Skeletal muscle cell (primary cell): ENCODE measurements at places on chromosomes 1 and 21.
A peak's percentile ranks its signal among the peaks of the same experiment; 100 is the strongest.

- DNase-seq, result no peak
These were observed 1.1 kb downstream of the FALEC start for GRCh38 chr1:150516616-150517015.

- DNase-seq, result no peak
These were observed 125.1 kb downstream of the MRPS6 start for GRCh38 chr21:34198231-34199120.

GRCh38 chr1:175521249-175522040 is 221.9 kb downstream of the TNR start:
- DNase-seq, result no peak

DNA sequence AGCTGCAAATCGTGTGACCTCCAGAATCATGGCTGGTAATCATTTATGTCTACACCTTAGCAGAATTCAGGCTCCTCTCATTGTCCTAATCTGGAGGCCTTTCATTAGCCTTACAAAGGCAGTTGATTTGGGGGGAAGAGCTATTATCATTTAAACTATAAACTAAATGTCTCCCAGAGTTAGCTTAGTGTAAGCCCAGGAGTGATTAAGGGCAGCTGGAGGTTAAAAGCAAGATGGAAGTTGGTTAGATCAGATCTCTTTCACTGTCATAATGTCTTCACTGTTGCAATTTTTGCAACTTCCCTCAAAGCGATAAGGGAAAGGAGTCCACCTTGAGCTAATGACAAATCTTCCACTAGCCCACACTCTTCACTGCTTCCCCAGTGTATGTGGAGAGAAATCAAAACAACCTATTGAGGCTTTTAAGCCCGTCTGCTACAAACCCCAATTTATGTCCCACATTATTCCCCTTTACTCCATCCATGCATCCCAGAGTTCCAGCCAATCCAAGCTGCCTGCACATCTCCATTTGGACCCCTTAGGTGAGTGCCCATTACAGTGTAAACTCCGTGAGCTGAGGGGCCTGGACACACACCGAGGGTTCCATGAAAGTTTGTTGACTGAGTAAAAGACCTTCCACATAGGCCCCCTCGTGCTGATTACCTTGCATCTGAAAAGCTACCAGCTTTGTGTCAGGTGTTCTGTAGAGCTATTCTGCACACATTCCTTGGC is 61.5 kb upstream of the KLHDC7A start:
- DNase-seq, result no peak

GRCh38 chr21:37532868-37533780 is 166.6 kb downstream of the DYRK1A start:
- DNase-seq, result no peak

- no peak for DNase-seq
These were observed 34.9 kb upstream of the GADD45A start for GRCh38 chr1:67650061-67650460.

DNA sequence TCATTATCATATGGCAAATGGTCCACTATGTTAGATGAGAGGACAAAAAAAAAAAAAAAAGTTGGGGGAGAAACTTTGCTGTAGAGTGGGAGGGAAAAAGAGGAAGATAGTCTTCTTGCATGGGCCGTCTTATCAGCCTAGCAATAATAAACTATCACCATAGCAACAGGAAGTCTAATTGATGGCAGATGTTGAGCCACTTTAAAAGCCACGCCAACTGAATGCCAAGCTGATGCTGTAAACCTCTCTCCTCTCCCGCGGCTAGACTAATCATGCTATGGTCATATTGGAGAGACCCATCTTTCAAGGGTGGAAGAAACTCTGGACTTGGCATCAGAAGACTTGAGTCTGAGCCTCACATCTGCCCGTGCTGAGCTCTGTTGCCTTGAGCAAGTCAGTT is 122.2 kb upstream of the HOOK1 start:
- DNase-seq, result peak; percentile 85

DNA sequence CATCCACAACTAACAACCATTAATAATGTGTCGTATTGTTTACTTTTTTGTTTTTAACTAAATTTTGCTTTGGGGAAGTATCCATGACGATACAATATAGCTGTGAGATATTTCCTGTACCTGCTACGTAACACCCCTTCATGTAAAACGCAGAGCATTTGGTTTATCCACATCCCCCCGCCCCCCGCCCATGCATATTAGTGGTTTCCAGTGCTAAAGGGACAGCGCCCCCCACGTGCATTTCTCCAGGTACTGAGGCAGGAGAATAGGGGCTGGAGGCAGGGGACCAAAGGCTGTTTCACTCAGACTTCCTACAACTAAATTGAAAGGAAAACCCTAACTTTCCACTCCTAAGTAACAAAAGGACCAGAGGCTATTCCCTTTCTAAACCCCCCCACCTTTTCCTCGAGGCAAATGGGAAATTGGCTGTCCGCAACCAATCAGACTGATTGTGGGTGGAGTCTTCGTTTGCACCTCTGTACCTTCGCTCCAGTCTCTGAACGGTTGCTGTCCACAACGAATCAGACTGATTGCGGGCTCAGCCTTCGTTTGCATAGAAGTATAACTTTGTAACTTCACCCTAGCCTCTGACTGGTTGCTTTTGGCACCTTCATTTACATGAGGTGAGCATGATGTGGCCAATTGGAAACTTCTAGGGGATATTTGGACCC is 12.2 kb upstream of the RIPK4 start:
- no peak for DNase-seq

DNA sequence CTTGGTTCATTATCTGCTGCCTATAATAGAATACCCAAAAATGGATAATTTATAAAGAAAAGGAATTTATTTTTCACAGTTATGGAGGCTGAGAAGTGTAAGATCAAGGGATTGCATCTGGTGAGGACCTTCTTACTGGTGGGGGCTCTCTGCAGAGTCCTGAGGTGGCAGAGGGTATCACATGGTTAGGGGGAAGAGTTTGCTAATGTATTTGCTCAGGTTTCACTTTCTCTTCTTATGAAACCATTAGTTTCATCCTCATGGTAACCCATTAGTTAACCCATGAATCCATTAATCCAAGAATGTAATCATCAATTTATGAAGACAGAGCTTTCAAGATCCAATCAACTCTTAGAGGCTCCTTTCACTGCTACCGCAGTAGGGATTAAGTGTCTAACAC is 120.6 kb downstream of the DNM3 start:
- DNase-seq, result no peak
